ENCODE measurements at places on chromosomes 4 and X. TPM values are rescaled to one million over a fixed set of nuclear protein-coding genes. Genes with fewer than 3 reads are reported as not detected.

DNA sequence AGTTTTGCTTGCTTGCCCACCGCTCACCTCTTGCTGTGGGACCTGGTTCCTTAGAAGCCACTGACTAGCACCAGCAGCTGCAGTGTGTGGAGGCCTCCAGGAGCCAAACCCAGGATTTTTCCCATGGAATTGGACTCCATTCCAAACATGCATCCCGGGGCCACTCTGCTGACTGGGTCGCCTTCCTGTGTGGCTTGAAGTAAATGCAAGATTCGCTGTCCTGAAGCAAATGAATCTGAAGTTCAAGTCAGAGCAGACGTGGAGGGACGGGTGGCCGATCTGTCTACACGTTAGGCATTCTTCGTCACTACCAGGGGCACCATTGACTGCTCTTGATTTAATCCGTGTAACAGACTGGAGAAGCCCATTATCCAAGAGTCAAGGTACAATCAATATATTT is 109.0 kb downstream of the SHOX start:
- no peak for DNase-seq

DNA sequence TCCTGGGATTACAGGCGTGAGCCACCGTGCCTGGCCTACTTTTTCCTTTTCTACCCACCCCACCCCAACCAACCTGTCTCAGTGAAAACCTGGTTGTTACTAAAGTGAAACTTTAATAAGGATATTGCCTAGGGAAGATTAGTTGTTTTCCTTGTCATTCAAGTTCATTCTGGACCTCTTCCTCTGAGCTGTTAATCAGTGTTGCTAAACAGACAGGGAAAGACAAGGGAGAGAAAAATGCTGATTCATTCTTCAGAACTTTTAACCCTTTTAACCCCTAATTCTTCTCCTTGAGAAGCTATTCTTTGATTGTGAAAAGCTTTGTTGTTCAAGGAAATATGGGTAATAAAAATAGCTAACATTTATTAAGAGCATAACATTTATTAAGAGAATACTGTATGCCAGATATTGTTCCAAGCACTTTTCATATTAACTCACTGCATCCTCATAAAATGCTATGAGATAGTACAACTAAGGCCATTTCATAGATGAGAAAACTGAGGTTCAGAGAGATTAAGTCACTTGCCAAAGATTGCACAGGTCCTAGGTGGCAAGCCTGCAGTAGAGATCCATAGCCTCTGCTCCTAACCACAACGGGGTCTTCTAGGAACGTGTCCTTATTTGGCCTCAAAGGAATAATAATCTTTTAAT is 34.8 kb downstream of the OSTC start:
- no peak for DNase-seq

DNA sequence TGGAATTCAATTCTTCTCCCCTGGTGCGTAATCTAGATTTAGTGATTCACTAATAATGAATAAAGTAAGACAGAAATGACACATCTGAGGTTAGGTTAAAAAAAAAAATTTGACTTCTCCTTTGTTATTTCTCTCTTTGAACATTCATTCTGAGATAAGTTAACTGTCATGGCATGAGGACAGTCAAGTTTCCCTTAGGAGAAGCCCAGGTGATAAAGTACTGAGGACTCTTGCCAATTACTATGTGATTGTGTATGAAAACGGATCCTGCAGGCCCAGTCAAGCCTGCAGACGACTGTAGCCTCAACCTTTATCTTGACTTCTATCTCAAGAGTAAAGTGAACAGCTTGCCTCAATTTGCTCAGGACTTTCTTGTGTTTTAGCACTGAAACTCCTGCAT is 293.2 kb downstream of the PRR32 start:
- no peak for DNase-seq

PLP1 gene
- 218 TPM for polyA plus RNA-seq

- no peak for DNase-seq
Measured at GRCh38 chr4:38130884-38131283, 170.7 kb downstream of the PTTG2 start.

DNA sequence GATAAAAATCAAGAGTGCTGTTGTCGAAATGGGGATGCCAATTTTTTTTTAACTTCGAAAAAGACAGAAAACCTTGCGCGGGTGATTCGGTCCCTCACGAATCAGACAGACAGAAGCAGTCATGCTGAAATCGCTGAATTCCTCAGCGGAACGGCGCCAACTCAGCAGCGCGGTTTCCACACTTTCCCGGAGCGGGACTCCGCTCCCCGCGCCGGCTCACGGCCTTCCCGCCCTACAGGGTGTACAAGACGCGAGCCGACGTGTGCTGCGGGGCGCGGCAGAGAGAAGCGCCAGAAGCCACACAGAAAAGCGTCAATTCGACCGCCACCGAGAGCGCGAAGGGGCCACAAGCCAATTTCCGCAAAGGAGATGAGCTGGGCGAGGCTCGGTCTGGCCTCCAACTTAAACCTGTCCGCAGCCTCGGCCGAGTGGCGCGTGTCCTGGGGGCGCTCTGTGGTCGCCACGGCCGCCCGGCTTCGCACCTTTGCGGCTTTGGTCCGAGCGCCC is 1.3 kb downstream of the NEXMIF start:
- DNase-seq, result no peak

- DNase-seq, result no peak
Measured at GRCh38 chr4:43330288-43330687, 437.8 kb downstream of the GRXCR1 start.

TRIM75 gene
- not detected for polyA plus RNA-seq

- no peak for DNase-seq
Measured at GRCh38 chrX:18617407-18617750, 54.5 kb downstream of the RS1 start.

FAM9C gene
- not detected for polyA plus RNA-seq

- no peak for DNase-seq
Measured at GRCh38 chr4:336893-337142, 796 bp upstream of the ZNF141 start.

GRCh38 chrX:154325541-154325940 is 29.9 kb downstream of the TKTL1 start:
- no peak for DNase-seq

RENBP gene
- polyA plus RNA-seq, result 26.5 TPM

PRSS12 gene
- polyA plus RNA-seq, result 2.5 TPM

SORBS2 gene
- polyA plus RNA-seq, result 87.1 TPM

MAGEB17 gene
- 0.53 TPM for polyA plus RNA-seq

TRIM61 gene
- polyA plus RNA-seq, result 0.05 TPM

DNA sequence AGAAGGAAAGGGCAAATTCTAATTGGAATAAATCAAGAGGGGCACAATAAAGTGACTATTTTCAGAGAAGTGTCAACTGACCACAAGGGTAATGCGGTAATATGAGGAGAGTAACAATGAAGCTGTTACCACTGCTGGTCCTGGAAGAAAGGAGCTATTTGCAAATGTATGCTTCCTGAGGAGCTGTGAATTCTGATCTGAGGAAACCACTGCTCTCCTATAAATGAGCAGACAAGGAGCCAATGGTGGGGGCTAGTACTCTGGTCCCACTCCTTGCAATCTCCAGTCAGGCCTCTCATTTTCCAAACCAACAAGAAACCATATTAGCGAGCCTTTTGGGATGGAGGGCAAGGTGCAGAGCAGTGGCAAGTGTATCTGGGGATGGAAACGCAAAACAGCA is 770.2 kb downstream of the FSTL5 start:
- no peak for DNase-seq

DNA sequence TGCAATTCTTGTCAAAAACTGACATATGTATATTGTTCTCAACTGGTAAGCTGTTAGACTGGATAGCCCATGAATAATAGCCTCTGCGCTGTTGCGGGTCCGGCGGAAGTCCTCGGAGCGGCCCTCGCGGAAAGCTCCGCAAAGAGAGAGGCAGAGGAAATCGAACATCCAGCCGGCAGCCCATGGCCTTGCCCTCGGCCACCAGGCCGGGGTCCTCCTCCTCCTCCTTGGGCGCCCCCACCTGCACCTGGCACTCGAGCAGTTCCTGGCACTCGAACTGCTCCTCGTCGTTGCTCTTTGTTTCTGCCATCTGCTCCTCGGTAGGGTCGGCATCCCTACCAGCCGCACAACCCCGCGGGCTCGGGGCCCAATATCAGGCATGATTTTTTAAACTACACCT is 1176.3 kb downstream of the PCDH18 start:
- DNase-seq, result no peak

MAGEA2 gene
- 1.4 TPM for polyA plus RNA-seq

CT83 gene
- polyA plus RNA-seq, result not detected

DNA sequence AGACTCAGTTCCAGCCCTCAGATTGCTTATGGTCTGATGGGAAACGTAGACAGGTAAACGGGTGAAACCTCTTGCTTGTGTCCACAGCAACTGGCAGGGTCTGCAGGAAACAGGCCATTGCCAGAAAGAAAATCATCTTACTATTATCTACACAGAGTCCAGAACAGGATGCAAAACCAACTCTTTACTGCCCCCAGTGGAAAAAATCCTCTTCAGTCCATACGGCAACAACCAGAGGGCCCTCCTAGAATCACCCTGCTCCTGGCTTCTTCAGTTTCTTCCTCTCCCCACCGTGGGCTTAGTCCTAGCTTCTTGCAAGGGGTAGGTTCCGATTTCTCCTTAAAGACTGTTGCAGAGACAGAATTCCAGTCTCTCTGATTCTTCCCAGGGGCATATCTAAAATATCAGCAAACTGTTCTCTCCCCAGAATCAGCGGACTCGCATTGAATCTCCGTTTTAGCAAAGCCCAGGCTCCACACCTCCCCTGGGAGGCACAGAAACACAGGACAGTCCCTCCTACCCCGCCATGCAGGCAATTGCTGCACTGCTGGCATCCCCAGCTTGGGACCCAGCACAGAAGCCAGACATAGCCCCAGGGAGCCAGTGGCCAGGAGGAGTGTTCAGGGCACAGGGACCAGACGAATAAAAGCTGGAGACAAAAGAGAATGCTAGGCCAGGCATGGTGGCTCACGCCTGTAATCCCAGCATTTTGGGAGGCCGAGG is 41.0 kb upstream of the SH3RF1 start:
- DNase-seq, result peak; percentile 55

DNA sequence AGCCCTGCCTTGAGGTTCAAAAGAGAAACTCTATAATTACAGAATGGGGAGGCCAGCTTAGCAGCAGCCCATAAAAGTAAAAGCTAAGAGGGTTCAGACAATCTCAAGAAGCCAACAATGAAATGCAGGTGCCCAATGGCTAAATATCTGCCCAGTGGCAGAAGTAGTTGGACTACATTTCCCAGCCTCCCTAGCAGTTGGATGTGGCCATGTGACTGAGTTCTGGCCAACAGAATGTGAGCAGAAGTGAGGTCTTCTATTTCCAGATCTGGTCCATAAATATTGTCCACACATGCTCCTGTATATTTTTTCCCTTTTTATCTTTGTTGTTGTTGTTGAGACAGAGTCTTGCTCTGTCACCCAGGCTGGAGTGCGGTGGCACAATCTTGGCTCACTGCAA is 127.9 kb upstream of the NHS start:
- no peak for DNase-seq

GRCh38 chrX:22541926-22542325 is 269.2 kb downstream of the CBLL2 start:
- no peak for DNase-seq

- no peak for DNase-seq
Measured at GRCh38 chr4:38659346-38659745, 4.7 kb upstream of the KLF3 start.

DNA sequence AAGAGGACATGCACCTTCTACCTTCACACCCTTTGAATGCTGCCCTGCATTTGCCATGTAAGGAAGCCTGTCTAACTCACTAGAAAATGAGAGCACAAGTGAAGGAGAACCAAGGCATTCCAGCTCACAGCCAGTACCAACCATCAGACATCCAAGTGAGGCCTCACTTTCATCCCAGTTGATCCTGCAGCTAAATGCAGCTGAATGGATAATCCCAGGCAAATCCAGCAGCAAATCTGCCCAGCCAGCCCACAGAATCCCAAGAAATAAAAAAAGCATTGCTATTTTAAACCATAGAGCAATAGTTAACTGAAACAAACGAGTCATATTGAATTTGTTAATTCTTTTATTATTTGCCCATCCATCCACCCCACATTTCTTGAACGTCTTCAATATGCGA is 112.5 kb downstream of the C4orf33 start:
- no peak for DNase-seq
